Upper lobe of right lung (tissue), 1 donor: ENCODE measurements at places on chromosomes 2 and 18. TPM values are rescaled to one million over a fixed set of nuclear protein-coding genes. Genes with fewer than 3 reads are reported as not detected.

Gene ATG4B
- total RNA-seq, result 72.0 TPM

Gene G6PC2
- not detected for total RNA-seq

Gene RAPH1
- 93.4 TPM for total RNA-seq

DNA sequence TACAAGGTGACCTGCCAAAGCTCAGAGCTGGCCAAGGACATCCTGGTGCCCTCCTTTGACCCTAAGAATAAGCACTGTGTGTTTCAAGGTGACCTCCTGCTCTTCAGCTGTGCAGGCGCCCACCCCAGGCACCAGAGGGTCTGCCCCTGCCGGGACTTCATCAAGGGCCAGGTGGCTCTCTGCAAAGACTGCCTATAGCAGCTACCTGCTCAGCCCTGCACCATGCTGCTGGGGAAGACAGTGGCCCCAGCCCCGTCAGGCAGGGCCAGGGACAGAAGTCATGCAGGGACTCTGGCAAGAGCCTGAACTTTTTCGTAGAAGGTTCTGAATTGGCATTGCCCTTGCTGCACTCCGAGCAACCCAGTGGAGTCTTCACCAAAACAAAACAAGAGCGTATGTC lies 194.8 kb downstream of the MGAT5 start:
- DNase-seq, result no peak
- H3K4me3 ChIP-seq, result no peak overlapping the region

GRCh38 chr2:10932345-10933151 lies 20.8 kb downstream of the KCNF1 start:
- no peaks in the 10 kb centered on the region for H3K36me3 ChIP-seq
- no peaks in the 10 kb centered on the region for H3K27me3 ChIP-seq
- H3K4me1 ChIP-seq, result peaks cover 4% of the 10 kb centered on the region
- H3K27ac ChIP-seq, result no peak overlapping the region

GRCh38 chr2:52238782-52239181 lies 1206.8 kb upstream of the NRXN1 start:
- H3K27ac ChIP-seq, result no peak overlapping the region
- H3K27me3 ChIP-seq, result no peaks in the 10 kb centered on the region
- no peak overlapping the region for H3K4me3 ChIP-seq
- H3K4me1 ChIP-seq, result no peaks in the 10 kb centered on the region
- H3K36me3 ChIP-seq, result no peaks in the 10 kb centered on the region
- DNase-seq, result no peak

DNA sequence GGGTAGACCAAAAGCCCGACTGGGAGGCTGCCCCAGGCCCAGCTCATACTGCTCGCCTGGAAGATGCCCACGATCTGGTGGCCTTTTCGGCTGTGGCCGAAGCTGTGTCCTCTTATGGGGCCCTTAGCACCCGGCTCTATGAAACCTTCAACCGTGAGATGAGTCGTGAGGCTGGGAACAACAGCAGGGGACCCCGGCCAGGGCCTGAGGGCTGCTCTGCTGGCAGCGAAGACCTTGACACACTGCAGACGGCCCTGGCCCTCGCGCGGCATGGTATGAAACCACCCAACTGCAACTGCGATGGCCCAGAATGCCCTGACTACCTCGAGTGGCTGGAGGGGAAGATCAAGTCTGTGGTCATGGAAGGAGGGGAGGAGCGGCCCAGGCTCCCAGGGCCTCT lies 61.7 kb downstream of the TET3 start:
- H3K27me3 ChIP-seq, result no peaks in the 10 kb centered on the region
- peaks cover 13% of the 10 kb centered on the region for H3K36me3 ChIP-seq
- no peak overlapping the region for H3K27ac ChIP-seq
- H3K4me3 ChIP-seq, result no peak overlapping the region
- DNase-seq, result no peak

- H3K27me3 ChIP-seq, result no peaks in the 10 kb centered on the region
- no peak overlapping the region for H3K4me3 ChIP-seq
- no peak for DNase-seq
- H3K36me3 ChIP-seq, result no peaks in the 10 kb centered on the region
- H3K4me1 ChIP-seq, result no peaks in the 10 kb centered on the region
Measured at GRCh38 chr18:44557616-44558151, 123.0 kb upstream of the SETBP1 start.

GRCh38 chr2:44645937-44646336 lies 284.2 kb downstream of the CAMKMT start:
- no peaks in the 10 kb centered on the region for H3K27me3 ChIP-seq
- no peaks in the 10 kb centered on the region for H3K36me3 ChIP-seq
- no peaks in the 10 kb centered on the region for H3K4me1 ChIP-seq

- H3K27me3 ChIP-seq, result no peaks in the 10 kb centered on the region
- H3K27ac ChIP-seq, result no peak overlapping the region
- peaks cover 10% of the 10 kb centered on the region for H3K4me1 ChIP-seq
- H3K36me3 ChIP-seq, result no peaks in the 10 kb centered on the region
- no peak overlapping the region for H3K4me3 ChIP-seq
- no peak for DNase-seq
Measured at GRCh38 chr2:168524005-168524404, 67.9 kb downstream of the CERS6 start.
